ENCODE measurements at places on chromosomes 7 and 10.

DNA sequence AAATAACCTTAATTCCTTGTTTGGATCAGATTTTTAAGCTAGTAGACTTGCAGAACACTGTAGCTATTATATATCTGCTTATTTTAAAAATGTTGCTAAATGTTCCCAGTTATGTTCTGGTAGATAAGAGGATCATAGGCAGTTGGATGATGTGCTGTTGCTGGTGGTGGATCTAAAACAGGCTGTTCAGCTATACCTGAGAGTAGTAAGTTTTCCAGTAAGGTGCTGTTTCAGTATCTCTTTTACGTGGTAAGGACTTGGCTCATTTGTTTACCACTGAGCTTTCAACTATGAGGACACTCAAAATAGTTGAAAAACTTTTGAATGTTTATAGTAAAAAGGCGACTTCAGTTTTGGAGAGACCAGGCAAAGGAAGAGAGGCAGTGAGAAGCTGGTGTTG lies 180.9 kb downstream of the CDK14 start:
- DNase-seq, result no peak

DNA sequence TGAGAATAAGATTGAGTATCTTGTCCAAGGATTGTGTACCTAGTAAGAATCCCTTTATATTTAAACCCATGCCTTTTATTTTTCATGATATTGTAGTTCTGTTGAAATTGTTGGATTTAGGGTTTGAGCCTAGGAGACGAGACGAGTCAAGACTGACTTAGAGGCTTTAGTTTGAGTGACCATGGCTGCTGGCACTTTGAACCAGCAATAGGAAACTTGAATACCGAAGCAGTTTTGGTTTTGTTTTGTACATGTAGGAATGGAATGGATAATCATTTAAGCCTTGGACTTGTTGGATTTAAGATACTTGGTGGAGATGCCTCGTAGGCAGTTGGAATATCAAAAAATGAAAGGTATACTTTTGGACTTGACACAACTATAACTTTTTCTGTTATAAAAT lies 229.0 kb downstream of the BICC1 start:
- DNase-seq, result no peak

DNA sequence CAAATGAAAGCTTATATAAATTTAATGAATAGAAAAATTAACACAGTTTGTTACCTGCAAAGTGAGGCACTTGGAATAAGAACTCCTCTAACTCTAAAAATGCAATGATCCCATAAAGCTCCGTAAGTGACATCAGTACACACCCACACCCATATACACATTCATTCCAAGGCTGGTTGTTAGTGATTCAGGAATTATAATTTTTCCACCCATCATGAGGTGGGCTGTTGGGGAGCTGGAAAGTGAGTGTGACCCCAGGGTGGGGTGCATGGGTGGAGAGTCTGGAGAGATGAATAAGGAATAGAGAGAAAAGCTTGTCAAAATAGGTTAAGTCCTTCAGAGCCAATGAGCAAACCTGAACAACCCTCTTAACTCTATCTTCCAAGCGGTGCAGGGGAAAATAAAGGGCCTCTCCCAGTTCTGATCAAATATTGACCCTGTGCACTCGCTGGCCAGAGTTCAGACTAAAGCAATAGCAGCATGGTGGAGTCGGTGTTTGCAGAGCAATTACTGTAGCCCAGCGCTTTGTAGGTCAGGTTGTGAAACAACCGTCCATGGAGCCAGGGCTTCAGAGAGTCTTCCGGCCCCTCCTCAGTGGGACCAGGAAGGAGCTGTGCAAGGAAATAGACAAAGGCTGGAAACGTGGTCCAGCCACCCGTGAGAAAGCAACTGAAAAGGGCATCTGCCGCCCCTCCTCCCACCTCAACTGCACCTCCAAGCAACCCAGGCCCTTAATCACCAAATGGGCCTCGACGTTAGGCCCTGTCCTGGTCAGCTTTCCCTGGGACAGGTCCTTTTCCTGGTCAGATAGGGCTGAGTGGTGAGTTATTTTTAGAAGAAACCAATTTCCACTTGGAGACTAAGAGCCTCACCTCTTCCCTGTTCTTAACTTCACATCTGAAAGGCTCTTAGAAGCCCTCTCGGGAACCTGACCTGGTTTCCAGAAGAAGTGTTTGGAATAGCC lies 61.2 kb downstream of the SH3PXD2A start:
- no peak for DNase-seq

DNA sequence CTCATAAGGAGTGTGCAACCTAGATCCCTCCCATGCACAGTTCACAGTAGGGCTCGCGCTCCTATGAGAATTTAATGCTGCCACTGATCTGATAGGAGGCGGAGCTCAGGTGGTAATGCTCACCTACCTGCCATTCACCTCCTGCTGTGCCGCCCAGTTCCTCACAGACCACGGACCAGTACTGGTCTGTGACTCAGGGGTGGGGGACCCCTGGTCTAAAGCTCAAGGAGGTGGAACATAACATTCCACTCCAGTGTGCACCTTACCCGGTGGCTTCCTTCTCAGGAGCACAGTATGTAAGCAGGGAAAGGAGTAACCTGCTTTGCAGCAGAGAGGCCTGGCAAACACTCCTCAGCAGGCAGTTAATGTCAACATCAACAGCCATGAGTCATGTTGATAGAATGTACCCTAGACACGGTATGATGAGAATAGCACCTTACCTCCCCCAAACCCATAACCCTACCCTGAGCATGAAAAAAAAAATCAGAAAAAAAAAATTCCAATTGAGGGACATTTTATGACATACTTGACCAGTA lies 273.5 kb downstream of the FGFR2 start:
- no peak for DNase-seq

- no peak for DNase-seq
Measured at GRCh38 chr7:87816389-87816788, 59.8 kb downstream of the SLC25A40 start.

Data from activated CD8-positive, alpha-beta memory T cell treated with anti-CD3 and anti-CD28 coated beads for 4 hours (primary cell).